ENCODE measurements at places on chromosomes 5 and 9. TPM values are rescaled to one million over a fixed set of nuclear protein-coding genes. Genes with fewer than 3 reads are reported as not detected.

Gene RELL2
- 2.4 TPM for total RNA-seq

- H3K4me3 ChIP-seq = no peak overlapping the region
- H3K27me3 ChIP-seq = no peaks in the 10 kb centered on the region
- peak; percentile 12 for DNase-seq
These were observed 60.7 kb downstream of the MAT2B start for GRCh38 chr5:163565931-163566608.

- H3K27ac ChIP-seq = no peak overlapping the region
- no peak overlapping the region for H3K4me3 ChIP-seq
- no peaks in the 10 kb centered on the region for H3K36me3 ChIP-seq
- no peaks in the 10 kb centered on the region for H3K27me3 ChIP-seq
These were observed 245.8 kb downstream of the TLE4 start for GRCh38 chr9:79817438-79818004.

Gene PBX3
- total RNA-seq = 72.0 TPM

DNA sequence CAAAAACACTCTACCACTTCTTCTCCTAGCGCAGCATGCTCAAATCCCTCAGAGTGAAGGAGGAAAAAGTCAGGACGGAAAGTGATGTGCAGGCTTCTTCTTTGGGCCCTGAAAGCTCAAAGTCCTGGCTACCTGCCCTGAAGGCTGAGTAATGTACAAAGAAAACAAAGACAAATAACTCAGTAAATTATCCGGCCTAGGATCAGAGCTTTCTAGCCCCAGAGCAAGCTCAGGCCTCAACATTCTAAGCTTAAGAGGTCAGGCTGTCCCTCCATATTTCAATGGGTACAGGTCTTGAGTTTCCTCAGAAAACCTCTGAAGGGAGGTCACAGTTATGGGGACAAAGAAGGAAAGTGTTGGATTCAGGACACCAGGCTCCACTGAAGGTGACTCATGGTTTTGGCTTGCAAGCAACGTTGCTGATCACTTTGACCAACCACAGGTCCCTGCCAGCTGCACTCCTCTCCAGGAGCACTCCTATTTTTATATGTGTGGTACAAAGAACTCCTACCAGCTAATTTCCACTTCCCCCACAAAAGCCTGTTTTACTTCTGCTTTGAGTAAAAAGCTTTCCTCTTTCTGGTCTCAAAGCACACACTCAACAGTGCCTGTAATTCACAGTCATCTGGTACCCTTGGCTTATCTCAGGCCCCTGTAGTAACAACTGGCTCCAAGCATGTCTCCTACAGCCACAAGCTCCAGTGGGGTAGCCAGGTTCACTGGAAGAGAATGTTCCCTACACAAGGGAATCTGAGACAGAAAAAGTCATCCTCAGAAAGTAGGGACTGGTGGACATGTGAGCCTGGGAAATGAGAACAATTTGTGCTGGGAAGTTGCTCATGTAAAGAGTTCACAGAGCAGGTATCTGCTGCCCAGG lies 115.7 kb downstream of the UGCG start:
- peaks cover 14% of the 10 kb centered on the region for H3K4me1 ChIP-seq
- DNase-seq = peak; percentile 67
- peak overlapping the region; percentile 57 for H3K27ac ChIP-seq

DNA sequence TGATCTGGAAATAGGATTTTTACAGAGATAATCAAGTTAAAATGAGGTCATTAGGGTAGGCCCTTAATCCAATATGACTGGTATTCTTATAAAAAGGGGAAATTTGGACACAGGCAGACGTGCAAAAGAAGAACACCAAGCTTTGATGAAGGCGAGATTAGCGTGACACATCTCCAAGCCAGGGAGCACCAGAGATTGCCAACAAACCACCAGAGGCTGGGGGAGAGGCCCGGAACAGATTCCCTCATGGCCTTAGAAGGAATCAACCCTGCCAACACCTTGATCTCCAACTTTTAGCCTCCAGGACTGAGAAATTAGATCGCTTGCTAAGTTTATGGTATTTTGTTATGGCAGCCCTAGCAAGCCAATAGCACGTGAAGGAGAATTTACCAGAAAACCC lies 10.8 kb upstream of the ARSI start:
- H3K4me1 ChIP-seq = no peaks in the 10 kb centered on the region
- DNase-seq = no peak
- no peaks in the 10 kb centered on the region for H3K36me3 ChIP-seq
- no peak overlapping the region for H3K27ac ChIP-seq

DNA sequence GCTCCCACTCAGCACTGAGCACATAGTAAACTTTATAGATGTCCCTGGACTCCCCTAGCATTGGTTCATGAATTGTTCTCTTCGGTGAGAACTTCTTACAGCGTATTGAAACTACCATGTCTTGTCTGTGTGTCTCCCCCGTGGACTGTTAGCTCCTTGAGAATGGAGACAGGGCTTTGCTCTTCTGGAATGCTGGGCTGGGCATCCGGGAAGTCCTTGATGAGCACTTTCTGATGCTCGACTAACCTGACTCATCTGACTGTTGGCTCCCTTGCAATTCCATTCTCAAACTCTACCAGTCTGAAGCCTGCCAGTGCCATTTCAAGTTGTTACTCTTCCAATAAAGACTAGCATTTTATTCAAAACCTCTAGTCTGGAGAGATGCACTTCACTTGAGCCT lies 15.0 kb upstream of the PFDN1 start:
- DNase-seq = peak; percentile 51
- H3K36me3 ChIP-seq = no peaks in the 10 kb centered on the region
- no peak overlapping the region for H3K4me3 ChIP-seq
- H3K27me3 ChIP-seq = no peaks in the 10 kb centered on the region
- peaks cover 24% of the 10 kb centered on the region for H3K4me1 ChIP-seq
- peak overlapping the region; percentile 57 for H3K27ac ChIP-seq

GRCh38 chr9:133396952-133397351 lies 20.8 kb downstream of the STKLD1 start:
- H3K36me3 ChIP-seq = no peaks in the 10 kb centered on the region
- DNase-seq = peak; percentile 10
- no peak overlapping the region for H3K4me3 ChIP-seq

- no peak for DNase-seq
- no peak overlapping the region for H3K27ac ChIP-seq
- H3K27me3 ChIP-seq = no peaks in the 10 kb centered on the region
- H3K4me3 ChIP-seq = no peak overlapping the region
- no peaks in the 10 kb centered on the region for H3K36me3 ChIP-seq
- no peaks in the 10 kb centered on the region for H3K4me1 ChIP-seq
These were observed 92.9 kb upstream of the IER5L start for GRCh38 chr9:129270903-129271431.

GRCh38 chr9:100561256-100561655 lies 16.6 kb upstream of the CAVIN4 start:
- no peaks in the 10 kb centered on the region for H3K27me3 ChIP-seq
- H3K36me3 ChIP-seq = no peaks in the 10 kb centered on the region
- H3K4me1 ChIP-seq = peaks cover 16% of the 10 kb centered on the region
- DNase-seq = no peak
- no peak overlapping the region for H3K4me3 ChIP-seq

Gene CCNO
- total RNA-seq = 11.9 TPM

GRCh38 chr9:78321505-78321904 lies 24.6 kb downstream of the PSAT1 start:
- no peaks in the 10 kb centered on the region for H3K4me1 ChIP-seq
- no peak overlapping the region for H3K27ac ChIP-seq
- DNase-seq = no peak
- H3K4me3 ChIP-seq = no peak overlapping the region
- H3K36me3 ChIP-seq = no peaks in the 10 kb centered on the region

GRCh38 chr5:107541400-107541799 lies 129.3 kb downstream of the EFNA5 start:
- DNase-seq = no peak
- no peaks in the 10 kb centered on the region for H3K36me3 ChIP-seq
- H3K4me1 ChIP-seq = no peaks in the 10 kb centered on the region
- no peaks in the 10 kb centered on the region for H3K27me3 ChIP-seq
- H3K27ac ChIP-seq = no peak overlapping the region

DNA sequence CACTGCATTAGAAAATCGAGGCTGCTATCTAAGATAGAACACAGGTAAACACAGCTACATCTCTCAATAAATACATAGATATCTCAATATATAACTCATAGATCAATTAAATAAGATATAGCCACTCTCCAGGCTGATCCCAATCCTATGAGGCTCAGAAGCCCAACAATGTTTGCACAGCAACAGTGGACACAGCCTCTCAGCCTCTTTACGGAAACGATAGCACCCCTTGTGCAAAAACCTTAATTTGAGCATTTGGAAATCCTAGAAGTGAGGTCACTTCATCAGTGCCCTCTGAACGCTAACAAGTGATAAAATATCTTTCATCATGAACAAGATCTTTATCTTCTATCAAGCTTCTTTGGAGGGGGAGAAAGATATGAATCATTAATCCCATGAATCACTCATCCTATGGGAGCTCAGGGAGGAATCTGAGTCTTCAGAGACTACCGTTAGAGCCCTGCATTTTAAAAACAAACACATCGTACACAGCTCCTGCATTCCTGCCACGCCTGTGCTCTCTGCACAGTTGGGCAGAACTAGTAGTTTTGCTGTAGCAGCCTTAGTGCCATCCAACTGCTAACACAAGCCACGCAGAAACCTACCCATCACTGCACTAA lies 71.4 kb downstream of the MED27 start:
- peaks cover 3% of the 10 kb centered on the region for H3K4me1 ChIP-seq
- H3K36me3 ChIP-seq = no peaks in the 10 kb centered on the region
- no peak overlapping the region for H3K4me3 ChIP-seq

DNA sequence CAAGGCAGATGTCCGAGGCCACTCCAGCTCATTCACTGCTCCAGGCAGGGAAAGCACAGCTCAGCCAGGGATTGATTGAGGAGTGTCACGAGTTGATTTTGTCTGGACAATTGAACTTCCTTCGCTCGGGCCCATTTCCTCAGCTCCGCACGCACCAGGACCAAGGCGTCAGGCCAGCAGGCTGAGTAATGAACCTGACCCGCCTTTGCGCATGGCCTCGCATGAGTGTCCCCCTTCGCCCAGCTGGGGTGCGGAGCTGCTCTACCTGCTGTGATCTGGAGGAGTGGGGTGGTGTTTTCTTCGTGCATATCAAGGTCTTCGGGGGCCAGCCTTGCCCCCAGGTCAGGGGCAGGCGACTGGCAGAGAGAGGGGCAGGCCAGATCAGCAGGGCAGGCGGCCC lies 44.0 kb downstream of the VAV2 start:
- peaks cover 20% of the 10 kb centered on the region for H3K4me1 ChIP-seq
- no peaks in the 10 kb centered on the region for H3K27me3 ChIP-seq
- no peak for DNase-seq
- no peaks in the 10 kb centered on the region for H3K36me3 ChIP-seq
- H3K27ac ChIP-seq = peak overlapping the region; percentile 26
- no peak overlapping the region for H3K4me3 ChIP-seq

GRCh38 chr9:95096381-95096780 lies 221.1 kb downstream of the FANCC start:
- H3K4me1 ChIP-seq = peaks cover 63% of the 10 kb centered on the region
- no peak overlapping the region for H3K4me3 ChIP-seq
- H3K36me3 ChIP-seq = no peaks in the 10 kb centered on the region
- peak overlapping the region; percentile 94 for H3K27ac ChIP-seq

DNA sequence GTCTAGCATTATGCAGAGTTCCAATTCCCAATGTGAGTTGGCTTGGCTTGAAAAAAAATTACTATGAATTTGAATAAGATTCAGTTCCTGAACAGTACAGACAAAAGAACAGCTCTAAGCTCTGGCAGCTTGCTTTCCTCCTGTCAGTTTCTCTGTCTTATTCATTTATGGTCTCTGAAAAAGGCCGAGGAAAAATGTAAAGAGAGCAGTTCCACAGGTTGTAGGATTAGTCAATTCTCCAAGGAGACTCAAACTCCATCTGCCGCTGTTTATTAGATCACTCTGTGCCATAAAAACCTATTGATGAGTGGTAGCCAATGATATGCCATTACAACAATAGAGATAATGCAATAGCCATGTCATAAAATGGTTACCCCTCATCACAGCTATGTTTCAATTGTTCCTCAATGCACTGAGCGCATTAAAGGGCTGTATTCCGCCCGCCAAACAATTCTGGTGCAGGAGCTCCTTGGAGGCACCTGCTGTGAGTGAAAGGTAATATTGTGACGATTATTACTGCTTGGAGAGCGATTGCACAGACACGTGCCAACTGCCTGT lies 188.2 kb downstream of the ARRDC3 start:
- H3K4me3 ChIP-seq = no peak overlapping the region
- H3K27ac ChIP-seq = no peak overlapping the region

Gene GPR150
- total RNA-seq = 0.42 TPM

Gene PRR16
- total RNA-seq = 3.3 TPM

Gene CDH12
- total RNA-seq = not detected

Gene TICAM2
- total RNA-seq = 2.0 TPM

DNA sequence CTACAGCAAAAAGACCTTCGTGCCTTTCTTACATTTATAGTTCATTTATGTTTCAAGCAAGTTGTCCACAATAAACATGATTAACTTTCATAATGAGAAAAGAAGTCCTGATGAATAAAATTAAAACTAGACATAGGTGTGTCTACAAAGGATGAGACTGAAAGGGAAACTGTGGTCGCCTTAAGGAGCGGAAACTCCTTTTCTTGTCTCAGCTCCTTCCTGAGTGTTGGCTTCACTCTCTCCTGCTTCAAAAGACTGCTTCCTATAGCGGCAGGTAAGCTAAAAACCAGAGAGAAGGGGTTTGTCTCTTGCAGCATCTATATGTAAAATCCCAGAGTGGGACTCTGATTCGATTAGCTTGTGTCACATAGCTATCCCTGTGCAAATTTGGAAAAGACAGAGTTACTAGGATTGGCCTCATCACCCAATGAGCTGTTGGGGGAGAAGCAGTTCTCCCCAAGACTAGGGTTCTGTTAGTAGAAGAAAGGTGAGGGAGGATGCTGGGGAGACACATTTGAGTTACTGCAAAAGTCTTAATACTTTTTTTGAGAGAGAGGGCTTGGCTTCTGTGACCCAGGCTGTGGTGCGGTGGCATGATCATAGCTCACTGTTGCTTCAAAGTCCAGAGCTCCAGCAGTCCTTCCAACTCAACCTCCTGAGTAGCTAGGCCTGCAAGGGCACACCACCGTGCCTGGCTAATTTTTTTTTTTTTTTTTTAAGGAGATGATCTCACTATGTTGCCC lies 16.8 kb upstream of the CTSL start:
- no peaks in the 10 kb centered on the region for H3K27me3 ChIP-seq
- no peak for DNase-seq
- H3K27ac ChIP-seq = no peak overlapping the region
- no peak overlapping the region for H3K4me3 ChIP-seq

DNA sequence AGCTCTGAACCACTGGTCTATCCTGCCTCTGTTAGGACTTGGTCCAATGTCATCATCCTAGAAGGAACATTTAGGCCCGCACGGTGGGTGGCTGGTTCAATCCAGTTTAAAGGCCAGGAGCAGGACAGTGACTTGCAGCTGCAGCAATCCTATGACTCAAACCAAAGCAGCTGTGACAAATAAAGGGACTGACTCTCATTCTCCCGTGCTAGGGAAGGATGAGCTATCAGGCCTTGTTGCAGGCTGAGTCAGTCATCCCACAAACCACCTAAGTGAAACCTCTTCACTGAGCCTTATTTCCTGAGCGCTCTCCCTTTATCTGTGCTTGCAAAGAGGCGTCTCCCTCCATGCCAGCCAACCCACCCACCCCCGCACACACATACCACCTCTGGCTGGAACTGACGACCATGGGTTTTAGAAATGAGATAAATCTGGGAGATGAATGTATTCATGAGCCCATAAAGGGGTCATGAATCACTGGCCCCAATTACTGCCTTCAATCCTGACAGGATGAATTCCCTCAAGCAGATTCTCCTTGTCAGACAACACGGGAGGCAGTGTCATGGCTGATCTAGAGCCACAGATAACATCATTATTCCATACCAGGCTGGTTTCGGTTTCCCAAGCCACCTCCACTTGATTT lies 93.4 kb downstream of the KCNIP1 start:
- H3K4me3 ChIP-seq = no peak overlapping the region
- no peak for DNase-seq
- H3K36me3 ChIP-seq = no peaks in the 10 kb centered on the region
- no peak overlapping the region for H3K27ac ChIP-seq
- H3K27me3 ChIP-seq = no peaks in the 10 kb centered on the region
- H3K4me1 ChIP-seq = no peaks in the 10 kb centered on the region

Measured in thyroid gland (tissue), 4 donors.